Right lung (tissue), 10 donors: ENCODE measurements at places on chromosomes 3 and 15.

DNA sequence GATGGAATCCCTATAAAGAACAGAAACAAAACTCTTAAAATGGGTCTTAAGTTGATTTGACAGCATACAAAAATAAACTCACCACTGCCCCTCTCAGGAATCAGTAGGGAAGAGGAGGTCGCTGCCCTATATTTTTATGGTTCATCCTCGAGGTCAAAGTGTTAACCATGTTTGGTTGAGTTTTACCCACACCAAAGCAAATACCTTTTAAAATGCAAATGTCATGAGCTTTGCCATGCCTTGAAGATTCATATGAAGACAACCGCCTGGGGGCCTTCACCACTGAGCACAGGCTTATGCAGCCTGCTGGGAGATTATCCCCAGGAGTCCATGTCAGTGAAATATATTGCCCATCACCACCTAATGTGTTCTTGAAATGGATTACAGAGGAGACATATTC is 66.1 kb downstream of the GLB1 start:
- DNase-seq = no peak

DNA sequence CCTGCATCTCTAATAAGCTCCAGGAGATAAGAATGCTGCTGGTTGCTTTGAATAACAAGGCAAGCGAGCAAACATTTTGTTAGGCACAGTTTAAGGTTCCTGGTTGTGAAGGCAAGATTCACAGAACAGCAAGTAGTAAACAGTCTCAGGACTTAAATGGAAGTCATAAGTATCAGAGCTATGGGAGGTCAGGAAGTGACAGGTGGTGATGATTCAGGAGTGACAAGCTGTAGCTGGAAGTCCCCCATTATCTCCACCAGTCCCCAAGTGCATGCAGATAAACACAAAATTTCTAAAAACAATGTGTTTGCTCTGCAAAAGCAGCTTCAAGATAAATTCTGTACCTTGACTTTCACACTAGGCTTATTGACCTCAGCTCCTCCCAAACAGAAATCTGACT is 3.3 kb downstream of the FETUB start:
- no peak for DNase-seq

- no peak for DNase-seq
Observed at GRCh38 chr3:58607816-58608215, 30.6 kb upstream of the FAM107A start.

DNA sequence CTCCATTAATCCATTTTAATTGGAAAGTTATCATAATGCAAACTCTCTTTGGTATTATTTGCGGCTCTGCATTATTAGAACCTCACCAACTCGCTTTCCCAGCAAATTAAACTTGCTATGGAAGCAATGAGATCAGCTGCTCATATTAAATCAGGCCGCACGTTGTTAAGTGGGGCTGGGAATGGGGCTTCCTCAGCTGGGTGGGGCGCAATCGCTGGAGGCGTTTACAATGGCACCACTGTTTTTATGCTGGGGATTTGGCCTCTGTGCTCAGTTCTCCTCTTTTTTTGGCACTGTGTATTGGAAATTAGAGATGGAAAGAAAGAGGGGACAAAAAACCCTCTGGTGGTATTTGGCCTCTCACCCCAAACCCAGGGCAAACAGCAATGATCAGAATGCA is 72.2 kb downstream of the RPLP1 start:
- no peak for DNase-seq
